ENCODE measurements at places on chromosomes 3 and 15.

GRCh38 chr3:123667784-123668183 is 82.9 kb upstream of the HACD2 start:
- no peaks in the 10 kb centered on the region for H3K27me3 ChIP-seq
- H3K27ac ChIP-seq = peak overlapping the region; percentile 96
- H3K36me3 ChIP-seq = peaks cover 64% of the 10 kb centered on the region
- no peak for ATAC-seq
- H3K4me1 ChIP-seq = peaks cover 11% of the 10 kb centered on the region

DNA sequence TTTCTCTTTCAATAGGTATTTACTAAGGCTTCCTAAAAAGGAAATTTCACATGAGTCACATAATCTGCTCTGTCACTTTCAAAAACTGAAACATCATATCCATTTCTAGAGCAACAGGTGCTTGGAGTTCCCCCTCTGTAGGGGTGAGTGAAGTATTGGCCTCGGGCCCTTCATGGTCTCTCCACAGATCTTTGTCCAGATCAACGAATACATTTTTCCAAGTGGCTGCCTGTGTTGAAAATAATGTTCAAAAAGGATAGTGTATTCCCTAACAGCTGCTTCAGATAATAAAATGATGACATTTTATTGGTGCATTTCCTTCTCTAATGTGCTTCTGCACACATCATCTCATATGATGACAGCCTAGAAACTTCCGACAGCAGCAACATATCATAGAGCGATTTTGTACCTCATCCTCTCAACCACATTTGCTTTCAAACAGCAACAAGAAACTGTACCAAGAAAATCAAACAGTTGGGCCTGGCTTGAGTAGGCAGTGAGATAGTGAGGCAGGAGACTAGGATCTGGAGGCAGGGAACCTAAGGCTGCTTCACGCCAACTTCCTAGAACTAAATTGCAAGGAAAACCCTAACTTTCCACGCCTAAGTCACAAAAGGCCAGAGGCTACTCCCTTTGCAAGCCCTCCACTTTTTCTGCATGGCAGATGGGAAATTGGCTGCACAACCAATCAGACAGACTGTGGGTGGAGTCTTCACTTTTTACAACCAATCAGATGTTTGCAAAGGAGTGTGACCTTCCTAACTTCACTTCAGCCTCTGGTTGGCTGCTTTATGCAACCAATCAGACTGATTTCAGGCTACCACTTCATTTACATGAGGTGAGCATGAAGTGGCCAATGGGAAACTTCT is 340.2 kb downstream of the LRRC3B start:
- H3K36me3 ChIP-seq = no peaks in the 10 kb centered on the region
- no peaks in the 10 kb centered on the region for H3K27me3 ChIP-seq
- peak overlapping the region; percentile 26 for H3K27ac ChIP-seq
- no peaks in the 10 kb centered on the region for H3K4me1 ChIP-seq
- peak; percentile 48 for ATAC-seq
- H3K4me3 ChIP-seq = no peak overlapping the region

DNA sequence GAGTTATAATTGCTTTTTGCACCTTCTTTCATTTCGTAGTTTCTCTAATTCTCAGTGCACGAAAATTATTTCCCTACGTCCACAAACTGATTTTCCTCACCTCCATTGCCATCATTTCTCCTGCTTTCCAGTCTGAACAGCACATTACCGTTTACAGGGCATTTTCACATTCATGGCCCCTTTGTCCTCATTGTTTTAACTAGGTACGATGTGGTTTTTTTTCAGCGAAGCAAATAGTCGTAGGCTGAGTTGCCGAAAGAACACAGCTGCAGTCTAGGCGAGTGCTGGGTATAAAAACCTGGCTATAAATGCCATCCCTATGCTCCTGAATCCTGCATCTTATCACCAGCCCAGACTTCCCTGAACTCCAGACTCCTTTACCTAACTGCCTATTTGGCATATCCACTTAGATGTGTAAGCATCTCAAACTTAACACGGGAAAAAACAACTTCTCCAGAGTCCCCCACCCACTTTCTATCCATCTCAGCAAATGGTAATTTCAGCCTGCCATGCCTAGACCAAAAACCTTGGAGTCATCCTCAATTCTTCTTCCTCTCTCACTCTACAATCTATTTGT is 691 bp upstream of the FSIP1 start:
- peak overlapping the region; percentile 89 for H3K27ac ChIP-seq
- no peaks in the 10 kb centered on the region for H3K27me3 ChIP-seq
- no peak for ATAC-seq
- H3K36me3 ChIP-seq = no peaks in the 10 kb centered on the region

- H3K4me1 ChIP-seq = no peaks in the 10 kb centered on the region
- H3K27me3 ChIP-seq = no peaks in the 10 kb centered on the region
- no peak for ATAC-seq
- H3K36me3 ChIP-seq = no peaks in the 10 kb centered on the region
- no peak overlapping the region for H3K27ac ChIP-seq
Observed at GRCh38 chr3:135581806-135582205, 383.7 kb upstream of the PPP2R3A start.

- no peak overlapping the region for H3K27ac ChIP-seq
- no peaks in the 10 kb centered on the region for H3K36me3 ChIP-seq
- H3K4me1 ChIP-seq = no peaks in the 10 kb centered on the region
- H3K4me3 ChIP-seq = no peak overlapping the region
- ATAC-seq = no peak
- no peaks in the 10 kb centered on the region for H3K27me3 ChIP-seq
Observed at GRCh38 chr3:131114256-131114655, 87.6 kb downstream of the NEK11 start.
